Heart left ventricle (tissue), 16 donors: ENCODE measurements at places on chromosomes 3 and 15. TPM values are rescaled to one million over a fixed set of nuclear protein-coding genes. Genes with fewer than 3 reads are reported as not detected.
A peak's percentile ranks its signal among the peaks of the same experiment; 100 is the strongest.

DNA sequence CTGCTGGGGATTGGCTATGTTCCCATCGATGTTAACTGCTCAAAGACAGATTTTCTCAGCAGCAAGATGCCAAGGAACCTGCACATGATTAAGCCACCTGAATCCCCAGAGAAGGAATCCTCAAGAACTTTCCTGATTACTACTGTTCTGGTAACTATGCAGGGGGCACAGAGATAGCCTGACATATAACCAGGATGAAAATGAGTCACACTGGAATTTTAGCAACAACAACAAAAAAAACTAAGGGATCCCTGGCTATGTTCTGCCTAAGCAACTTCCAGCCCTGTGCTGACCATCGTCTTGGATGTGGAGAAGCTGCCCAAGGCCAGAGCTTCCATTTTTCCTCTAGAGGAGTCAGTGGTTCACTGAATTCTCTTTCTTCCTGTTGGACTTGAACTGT lies 13.8 kb downstream of the RIOX2 start:
- no peak overlapping the region for H3K27ac ChIP-seq
- H3K27me3 ChIP-seq, result no peaks in the 10 kb centered on the region
- no peak overlapping the region for H3K4me3 ChIP-seq
- no peak for DNase-seq
- H3K36me3 ChIP-seq, result peaks cover 19% of the 10 kb centered on the region

DNA sequence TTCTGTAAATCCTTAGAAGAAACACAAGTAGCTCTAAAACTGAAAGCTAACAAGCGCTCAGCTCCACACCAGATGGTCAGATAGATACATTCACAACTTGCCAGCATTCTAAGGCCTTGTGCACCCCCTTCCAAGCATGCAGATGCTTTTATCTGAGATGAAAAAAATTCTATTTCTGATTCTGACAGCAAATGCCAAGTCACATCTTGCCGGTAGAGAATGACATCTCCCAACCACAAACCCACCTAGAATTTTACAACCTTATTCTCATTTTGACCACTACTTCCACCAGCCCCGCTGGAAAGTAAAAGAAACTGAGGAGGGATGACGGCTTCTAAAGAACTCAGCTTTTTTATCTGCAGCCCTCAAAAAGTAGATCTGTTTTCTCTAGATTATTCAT lies 57.7 kb downstream of the SUMF1 start:
- no peak overlapping the region for H3K27ac ChIP-seq
- DNase-seq, result no peak
- H3K36me3 ChIP-seq, result peaks cover 26% of the 10 kb centered on the region
- H3K27me3 ChIP-seq, result no peaks in the 10 kb centered on the region
- H3K4me3 ChIP-seq, result no peak overlapping the region

The CCR1 gene
- 1.2 TPM for total RNA-seq

The WNT7A gene
- not detected for total RNA-seq

The SPSB4 gene
- 4.9 TPM for total RNA-seq

- H3K27ac ChIP-seq, result no peak overlapping the region
- H3K4me1 ChIP-seq, result peaks cover 6% of the 10 kb centered on the region
- DNase-seq, result no peak
- no peaks in the 10 kb centered on the region for H3K36me3 ChIP-seq
Measured at GRCh38 chr3:37214076-37214475, 39.7 kb upstream of the LRRFIP2 start.

GRCh38 chr3:50586763-50587070 lies 17.4 kb downstream of the HEMK1 start:
- peak overlapping the region; percentile 18 for H3K27ac ChIP-seq
- H3K36me3 ChIP-seq, result peaks cover 1% of the 10 kb centered on the region
- H3K4me1 ChIP-seq, result peaks cover 78% of the 10 kb centered on the region
- DNase-seq, result no peak
- H3K27me3 ChIP-seq, result no peaks in the 10 kb centered on the region

The GATM gene
- total RNA-seq, result 18.5 TPM

DNA sequence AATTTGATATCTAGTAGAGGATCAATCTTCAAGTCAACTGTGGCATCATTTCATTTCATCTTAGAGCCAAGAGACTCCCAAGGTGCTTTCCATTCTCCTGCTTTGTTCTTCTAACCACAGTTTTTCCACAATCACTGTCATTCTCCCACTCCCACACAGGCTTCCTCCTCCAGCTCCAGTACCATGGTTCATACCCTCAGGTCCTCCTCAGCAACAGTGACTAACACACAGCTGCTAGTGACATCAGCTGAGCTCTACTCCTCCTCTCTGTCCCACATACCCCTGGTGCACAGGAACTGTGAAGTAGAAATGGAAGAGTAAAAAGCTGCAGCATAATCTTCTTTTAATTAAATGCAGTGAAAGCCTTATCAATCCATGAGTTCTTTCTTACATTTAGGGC lies 200.2 kb upstream of the DPH6 start:
- H3K27me3 ChIP-seq, result no peaks in the 10 kb centered on the region
- H3K27ac ChIP-seq, result no peak overlapping the region
- no peak overlapping the region for H3K4me3 ChIP-seq
- no peaks in the 10 kb centered on the region for H3K36me3 ChIP-seq

The IQCH gene
- 0.46 TPM for total RNA-seq

GRCh38 chr3:17733215-17733614 lies 9.2 kb downstream of the TBC1D5 start:
- no peak overlapping the region for H3K27ac ChIP-seq
- H3K27me3 ChIP-seq, result no peaks in the 10 kb centered on the region
- H3K4me3 ChIP-seq, result no peak overlapping the region
- H3K36me3 ChIP-seq, result no peaks in the 10 kb centered on the region
- no peak for DNase-seq

GRCh38 chr3:68891280-68891943 lies 40.9 kb downstream of the TAFA4 start:
- H3K27me3 ChIP-seq, result no peaks in the 10 kb centered on the region
- DNase-seq, result no peak
- no peaks in the 10 kb centered on the region for H3K4me1 ChIP-seq
- no peak overlapping the region for H3K4me3 ChIP-seq

DNA sequence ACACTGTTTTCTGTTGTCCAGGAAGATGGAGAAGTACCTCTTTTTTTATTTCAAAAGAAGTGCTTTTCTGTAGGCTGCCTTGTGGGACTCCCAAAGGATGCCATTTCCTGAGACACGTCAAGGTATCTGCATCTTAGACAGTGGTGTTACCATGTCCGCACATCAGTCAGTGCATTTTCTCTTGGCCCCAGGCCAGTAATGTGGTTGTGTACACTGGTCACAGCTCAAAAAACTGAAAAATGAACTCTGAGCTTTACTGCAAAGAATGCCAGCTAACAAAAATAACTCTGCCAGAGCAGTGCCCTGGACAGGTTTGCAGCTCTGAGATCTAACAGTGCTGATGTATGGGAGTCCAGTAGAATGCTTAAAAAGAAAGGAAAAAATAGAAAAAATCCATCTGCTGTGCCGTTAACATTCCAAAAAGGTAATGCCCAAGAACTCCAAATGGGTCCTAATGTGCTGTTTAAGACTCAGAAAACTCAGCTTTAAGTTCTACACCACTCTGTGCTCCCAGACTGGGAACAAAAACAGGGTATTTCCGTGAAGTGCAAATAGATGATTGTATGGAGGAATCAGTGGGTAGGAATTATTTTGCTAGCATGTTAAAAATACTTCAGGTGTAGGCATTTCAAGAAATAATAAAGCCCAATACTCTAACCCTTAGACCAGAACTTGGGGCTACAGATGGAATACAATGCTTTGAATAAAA lies 315.9 kb downstream of the FEZF2 start:
- H3K4me1 ChIP-seq, result no peaks in the 10 kb centered on the region
- no peaks in the 10 kb centered on the region for H3K27me3 ChIP-seq
- no peak overlapping the region for H3K4me3 ChIP-seq
- H3K36me3 ChIP-seq, result no peaks in the 10 kb centered on the region
- DNase-seq, result no peak

DNA sequence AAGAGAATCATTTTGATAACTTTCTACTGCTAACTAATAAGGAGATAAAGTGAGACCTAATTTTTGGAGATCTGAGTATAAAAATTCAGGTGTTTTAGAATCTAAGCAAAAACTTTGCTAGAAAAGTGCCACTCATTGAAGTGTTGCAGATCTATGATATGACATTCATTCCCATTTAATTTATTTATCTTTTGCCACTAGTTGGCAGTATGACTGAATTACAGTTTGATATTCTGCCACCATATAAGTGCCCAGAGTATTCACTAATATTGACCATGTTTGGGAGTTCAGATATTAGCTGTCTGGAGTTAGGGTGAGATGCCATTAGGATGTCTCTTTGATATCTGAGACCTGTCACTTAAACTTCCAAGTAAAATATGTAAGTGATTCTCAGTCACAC lies 251.3 kb upstream of the GBE1 start:
- no peaks in the 10 kb centered on the region for H3K27me3 ChIP-seq
- no peak overlapping the region for H3K4me3 ChIP-seq
- H3K36me3 ChIP-seq, result no peaks in the 10 kb centered on the region
- no peak overlapping the region for H3K27ac ChIP-seq

- no peaks in the 10 kb centered on the region for H3K36me3 ChIP-seq
- DNase-seq, result no peak
- no peaks in the 10 kb centered on the region for H3K27me3 ChIP-seq
Measured at GRCh38 chr3:63874769-63875168, 11.1 kb downstream of the ATXN7 start.

The UBP1 gene
- total RNA-seq, result 37.9 TPM

The B3GNT5 gene
- 12.3 TPM for total RNA-seq

DNA sequence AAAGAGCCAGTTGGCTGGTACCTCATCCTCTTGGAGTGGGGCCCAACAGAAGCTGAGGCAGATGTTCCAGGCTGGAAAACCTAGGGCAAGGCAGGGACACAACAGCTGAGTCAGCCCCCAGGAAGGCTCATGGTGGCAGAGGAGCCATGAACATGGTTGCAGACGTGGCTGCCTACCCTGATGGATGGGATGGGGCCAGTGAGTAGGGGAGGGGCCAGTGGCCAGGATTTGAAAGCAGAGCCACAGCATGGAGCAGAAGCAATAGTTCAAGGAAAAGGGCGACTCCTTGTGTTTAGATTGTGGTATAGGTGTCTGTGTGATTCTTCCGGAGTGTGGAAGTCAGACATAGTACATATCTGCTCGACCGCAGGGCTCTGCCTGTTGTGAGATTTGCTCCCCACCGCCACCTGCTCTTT lies 24.2 kb downstream of the PXYLP1 start:
- DNase-seq, result no peak
- H3K4me1 ChIP-seq, result no peaks in the 10 kb centered on the region
- no peaks in the 10 kb centered on the region for H3K36me3 ChIP-seq
- H3K27me3 ChIP-seq, result no peaks in the 10 kb centered on the region
- no peak overlapping the region for H3K27ac ChIP-seq
- no peak overlapping the region for H3K4me3 ChIP-seq

The SUSD5 gene
- 1.9 TPM for total RNA-seq

DNA sequence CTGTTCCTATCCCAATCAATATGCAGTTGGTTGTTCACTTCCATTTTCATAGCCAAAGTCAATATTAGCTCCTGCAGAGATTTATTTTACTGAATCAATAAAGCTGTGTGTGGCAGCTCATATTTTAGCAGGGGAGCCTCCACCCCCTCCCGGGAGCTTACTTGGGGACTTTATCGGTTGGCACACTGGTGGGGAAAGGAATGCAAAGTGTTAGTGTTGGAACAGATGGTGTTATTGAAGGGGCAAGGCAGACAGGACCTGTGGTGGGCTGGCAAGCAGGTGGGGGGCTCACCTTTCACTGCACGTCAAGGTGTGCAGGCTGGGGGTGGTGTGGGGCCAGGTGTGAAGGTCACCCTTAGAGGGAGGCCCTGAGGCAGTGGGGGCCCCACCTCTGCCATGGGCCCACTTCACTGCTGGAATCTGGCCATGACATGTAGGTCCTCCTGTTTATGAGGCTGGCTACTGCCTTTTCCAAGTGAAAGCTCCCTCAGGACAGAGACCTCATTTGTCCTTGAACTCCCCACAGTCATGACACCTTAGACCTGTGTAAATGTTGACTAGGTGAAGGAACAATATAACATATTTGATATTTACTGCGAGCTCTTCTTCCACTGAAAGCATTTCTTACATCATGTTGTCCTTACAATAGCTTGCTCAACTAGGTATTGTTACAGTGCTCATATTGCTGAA lies 44.0 kb upstream of the SEC22A start:
- DNase-seq, result no peak
- H3K4me1 ChIP-seq, result peaks cover 6% of the 10 kb centered on the region
- H3K27me3 ChIP-seq, result no peaks in the 10 kb centered on the region

- H3K4me1 ChIP-seq, result peaks cover 4% of the 10 kb centered on the region
- H3K4me3 ChIP-seq, result no peak overlapping the region
- no peaks in the 10 kb centered on the region for H3K27me3 ChIP-seq
- no peaks in the 10 kb centered on the region for H3K36me3 ChIP-seq
- H3K27ac ChIP-seq, result no peak overlapping the region
- DNase-seq, result no peak
Measured at GRCh38 chr3:111746772-111747171, 112.3 kb upstream of the PHLDB2 start.

GRCh38 chr15:80386151-80386550 lies 18.0 kb upstream of the ARNT2 start:
- H3K4me1 ChIP-seq, result no peaks in the 10 kb centered on the region
- no peak overlapping the region for H3K4me3 ChIP-seq
- no peaks in the 10 kb centered on the region for H3K27me3 ChIP-seq
- no peak overlapping the region for H3K27ac ChIP-seq

The KIF15 gene
- total RNA-seq, result 3.0 TPM

DNA sequence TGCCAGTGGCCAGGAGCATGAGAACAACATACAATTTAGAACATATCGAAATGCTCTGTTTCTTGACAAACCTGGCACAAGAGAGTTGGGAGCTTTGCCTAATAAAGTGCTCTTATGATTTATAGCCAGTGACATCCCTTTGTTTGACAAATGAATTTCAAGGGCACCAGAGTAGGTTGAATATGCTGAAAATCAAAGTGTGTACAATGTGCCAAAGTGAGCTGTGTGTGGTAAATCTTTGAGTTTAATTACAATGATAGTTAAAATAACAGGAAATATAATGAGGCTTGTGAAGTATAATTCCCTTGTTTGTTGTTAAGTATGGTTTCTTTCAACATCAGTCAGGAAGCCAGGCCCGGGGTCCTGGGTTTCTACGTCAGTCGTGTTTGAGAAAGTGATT lies 211.9 kb downstream of the EBLN2 start:
- no peak overlapping the region for H3K27ac ChIP-seq
- no peak for DNase-seq
- no peak overlapping the region for H3K4me3 ChIP-seq
- H3K4me1 ChIP-seq, result no peaks in the 10 kb centered on the region
- no peaks in the 10 kb centered on the region for H3K36me3 ChIP-seq
- H3K27me3 ChIP-seq, result no peaks in the 10 kb centered on the region
